ENCODE measurements at places on chromosomes 13 and 19.

- no peak for DNase-seq
These were observed 316.2 kb upstream of the HTR2A start for GRCh38 chr13:47213047-47213446.

DNA sequence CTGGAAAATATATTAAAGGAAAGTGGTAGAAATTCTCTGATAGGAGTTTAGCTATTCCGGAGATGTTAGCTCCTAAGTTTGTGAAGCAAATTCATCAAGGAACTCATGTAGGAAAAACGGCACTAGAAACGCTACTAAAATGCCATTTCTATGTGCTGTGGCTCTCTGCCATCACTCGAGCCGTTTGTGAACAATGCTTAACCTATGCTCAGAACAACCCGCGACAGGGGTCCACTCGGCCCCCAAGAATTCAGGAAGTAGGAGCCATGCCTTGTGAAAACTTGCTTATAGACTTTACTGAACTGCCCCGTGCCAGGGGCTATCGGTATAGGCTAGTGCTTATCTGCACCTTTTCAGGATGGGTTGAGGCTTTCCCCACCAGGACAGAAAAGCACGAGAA, 14.2 kb upstream of the SLC15A1 start:
- DNase-seq = no peak

- no peak for DNase-seq
These were observed 171.9 kb downstream of the ITGBL1 start for GRCh38 chr13:101624210-101624922.

DNA sequence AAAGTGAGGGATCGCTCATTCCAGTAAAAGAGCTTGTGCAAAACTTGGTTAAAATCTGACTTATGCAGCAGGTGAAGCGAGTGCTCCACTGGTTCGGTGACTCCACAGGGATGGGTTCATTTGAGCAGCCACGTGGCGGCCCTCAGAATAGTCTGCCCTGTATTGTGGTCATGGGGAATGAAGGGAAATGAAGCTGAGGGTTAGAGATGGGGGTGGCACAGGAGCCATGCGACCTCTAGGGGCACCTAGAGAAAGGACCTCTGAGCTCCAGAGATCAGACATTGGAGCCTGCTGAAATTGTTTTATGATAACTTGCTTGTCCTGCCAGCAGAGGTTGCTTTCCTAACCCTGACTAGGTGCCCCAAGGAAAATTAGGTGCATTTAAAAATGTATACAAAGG, 26.6 kb downstream of the CBY2 start:
- DNase-seq = no peak

Data from CD4-positive, alpha-beta T cell treated with Interferon gamma for 1 hour (primary cell).